Daoy (cell line): ENCODE measurements at places on chromosomes 11 and 22. TPM values are rescaled to one million over a fixed set of nuclear protein-coding genes. Genes with fewer than 3 reads are reported as not detected.

Gene SMC1B
- not detected in 2 replicates for total RNA-seq

Gene MOV10L1
- total RNA-seq: 0.11 TPM in 1 of 2 replicates, not detected in the other

Gene BTG4
- not detected in 2 replicates for total RNA-seq

Gene KCNE3
- total RNA-seq: 0.06 TPM in 2 replicates

Gene CASP1
- total RNA-seq: 6.2 and 9.3 TPM in 2 replicates

Gene OSM
- 0.06 TPM in 1 of 2 replicates, not detected in the other for total RNA-seq

Gene AP1B1
- 57.8 and 62.6 TPM in 2 replicates for total RNA-seq

Gene VPREB1
- not detected in 2 replicates for total RNA-seq

Gene CD44
- total RNA-seq: 149 and 200 TPM in 2 replicates

Gene RASSF10
- total RNA-seq: 0.27 and 3.4 TPM in 2 replicates

Gene HSPB2
- not detected in 2 replicates for total RNA-seq

Gene OR8H2
- not detected in 2 replicates for total RNA-seq

Gene BUD13
- 23.2 and 31.8 TPM in 2 replicates for total RNA-seq

Gene MFNG
- total RNA-seq: 2.4 and 3.0 TPM in 2 replicates

Gene TMEM191B
- 27.4 TPM in 1 of 2 replicates, not detected in the other for total RNA-seq

Gene LRRC74B
- not detected in 2 replicates for total RNA-seq

Gene RNF26
- total RNA-seq: 2.6 and 2.9 TPM in 2 replicates

Gene CCDC89
- 1.1 and 1.4 TPM in 2 replicates for total RNA-seq

Gene OR10G4
- not detected in 2 replicates for total RNA-seq

Gene JAML
- total RNA-seq: not detected in 2 replicates

Gene CHADL
- 0.46 TPM in 1 of 2 replicates, not detected in the other for total RNA-seq

Gene CCDC116
- total RNA-seq: 0.29 and 7.1 TPM in 2 replicates

Gene OR8D4
- not detected in 2 replicates for total RNA-seq

Gene MUC5AC
- total RNA-seq: not detected in 2 replicates

Gene SUSD2
- 0.29 TPM in 1 of 2 replicates, not detected in the other for total RNA-seq
